ENCODE measurements at places on chromosomes 2 and 18.

- no peak for DNase-seq
Measured at GRCh38 chr2:105371156-105371555, 27.7 kb downstream of the FHL2 start.

DNA sequence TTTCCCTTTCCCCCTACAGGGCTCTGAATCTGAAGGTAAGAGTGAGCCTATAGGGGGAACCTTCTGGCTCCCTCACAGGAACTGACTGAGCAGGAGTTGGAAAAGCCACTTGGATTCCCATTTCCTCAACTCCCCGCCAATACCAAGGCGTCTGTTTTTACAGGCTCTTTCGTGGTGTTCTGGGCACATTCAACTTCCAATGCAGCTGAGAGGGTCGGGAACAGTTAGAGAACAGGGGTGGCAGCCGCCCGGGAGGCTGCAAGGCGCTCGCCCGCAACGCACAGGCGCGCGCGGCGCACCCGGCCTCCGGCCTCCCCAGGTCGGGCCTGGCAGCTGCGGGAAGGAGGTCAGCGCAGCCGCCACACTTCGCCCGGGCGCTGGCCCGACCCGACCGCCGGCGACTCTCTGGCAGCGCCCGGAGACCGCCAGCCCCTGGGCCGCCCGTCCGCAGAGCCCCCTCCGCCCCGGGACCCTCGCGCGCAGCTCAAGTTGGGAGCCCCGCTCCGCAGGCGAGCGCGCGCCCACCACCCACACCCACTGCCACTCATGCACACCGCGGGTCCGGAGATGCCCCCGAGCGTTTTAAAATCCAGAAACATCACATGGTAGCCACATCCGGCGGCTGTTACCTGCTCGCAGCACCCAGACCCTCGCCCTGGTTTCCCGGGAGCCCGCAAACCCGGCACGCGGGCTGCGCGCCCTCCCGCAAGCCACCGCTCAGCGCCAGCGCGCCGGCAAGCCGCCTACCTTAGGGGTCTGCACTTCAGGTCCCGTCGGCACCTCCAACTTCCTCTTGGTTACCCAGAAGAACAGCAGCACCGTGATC, 816 bp downstream of the GALNT14 start:
- no peak for DNase-seq

DNA sequence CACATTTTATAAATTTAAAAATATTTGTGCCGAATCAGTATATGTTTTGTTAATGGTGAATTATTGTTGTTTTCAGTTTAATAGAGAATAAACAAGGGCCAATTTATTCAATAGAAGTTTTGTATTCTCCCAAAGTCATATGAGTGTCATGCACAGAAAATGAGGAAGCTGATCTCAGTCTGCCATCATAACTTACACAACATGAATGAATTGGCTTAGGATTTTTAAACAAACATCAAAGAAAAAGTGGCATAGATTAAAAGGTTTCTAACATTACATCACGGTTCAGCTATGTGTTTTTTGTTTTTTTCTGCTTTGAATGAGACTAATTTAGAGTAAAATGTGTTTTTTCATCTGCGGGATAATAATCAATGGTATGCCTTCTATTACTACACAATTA, 123.4 kb upstream of the CTNNA2 start:
- no peak for DNase-seq

- DNase-seq, result no peak
Measured at GRCh38 chr2:240438810-240439697, 3.6 kb downstream of the GPC1 start.

DNA sequence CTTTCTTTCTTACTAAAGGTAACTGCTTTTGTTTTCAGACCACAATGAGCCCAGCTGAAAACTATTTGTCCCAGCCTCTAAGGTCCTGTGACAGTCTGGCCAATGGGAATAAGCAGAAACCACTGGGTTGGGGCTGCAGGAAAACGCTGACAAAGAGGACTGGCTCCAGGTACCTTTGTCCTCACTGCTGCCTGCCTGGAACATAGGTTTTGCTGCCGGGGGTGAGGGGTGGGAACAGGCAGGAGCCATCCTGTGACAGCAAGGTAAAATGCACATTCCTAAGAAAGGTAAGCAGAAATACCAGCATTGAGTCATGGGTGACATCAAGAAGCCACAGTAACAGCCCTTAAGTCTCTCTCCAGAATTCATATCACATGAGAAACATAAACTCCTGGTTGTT, 21.6 kb downstream of the PTPN2 start:
- DNase-seq, result no peak
